ENCODE measurements at places on chromosomes 5 and 9. TPM values are rescaled to one million over a fixed set of nuclear protein-coding genes. Genes with fewer than 3 reads are reported as not detected.

The PPIC gene
- 17.9 TPM for total RNA-seq

The VAV2 gene
- 41.6 TPM for total RNA-seq

The GSN gene
- 73.0 TPM for total RNA-seq

The CEL gene
- 0.68 TPM for total RNA-seq

The KCNV2 gene
- total RNA-seq = not detected

Measured in A549 treated with Mapracorat at 1 μM for 4 hours (cell line).